ENCODE measurements at places on chromosomes 11 and 22.
A peak's percentile ranks its signal among the peaks of the same experiment; 100 is the strongest.

DNA sequence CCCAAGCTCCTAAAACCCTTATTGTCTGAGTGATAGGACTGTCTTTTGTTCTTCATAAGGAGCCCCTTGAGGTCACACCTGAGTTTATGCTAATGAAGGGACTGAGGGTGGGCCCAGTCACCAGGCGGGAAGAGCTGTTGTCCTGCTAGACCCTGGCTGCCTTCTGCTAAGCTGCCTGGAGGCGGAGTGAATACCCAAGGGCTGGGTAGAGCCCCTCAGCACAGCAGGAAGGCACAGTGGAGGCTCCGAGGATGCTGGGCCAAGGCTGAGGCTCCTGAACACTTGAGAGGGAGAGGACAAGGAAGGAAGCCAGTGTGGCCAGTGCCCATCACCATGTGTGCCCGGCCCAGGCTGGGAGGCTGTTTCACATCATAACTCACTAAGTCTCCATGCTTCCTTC is 4.8 kb upstream of the PHF21B start:
- no peak for DNase-seq

GRCh38 chr11:14975252-14975587 is 3.1 kb upstream of the CALCA start:
- DNase-seq, result no peak

DNA sequence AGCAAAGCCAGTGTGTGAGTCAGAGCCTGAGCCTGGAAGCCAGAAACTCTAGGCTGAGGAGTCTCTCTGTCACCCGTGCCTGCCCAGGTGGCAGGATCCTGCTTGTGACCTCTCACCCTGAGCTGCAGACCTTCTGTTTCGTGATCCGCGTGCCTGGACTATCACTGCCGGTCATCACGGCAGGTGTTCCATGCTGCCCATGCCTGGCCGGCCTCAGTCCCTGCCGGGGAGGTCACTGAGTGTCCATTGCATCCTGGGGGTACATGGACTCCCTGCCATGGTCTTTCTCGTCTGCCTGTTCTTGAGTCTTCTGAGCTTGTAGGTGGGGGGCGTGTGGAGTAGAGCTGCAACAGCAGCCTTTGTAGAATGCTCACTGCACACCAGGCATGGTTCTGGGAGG is 1032.4 kb downstream of the TBC1D22A start:
- DNase-seq, result no peak

DNA sequence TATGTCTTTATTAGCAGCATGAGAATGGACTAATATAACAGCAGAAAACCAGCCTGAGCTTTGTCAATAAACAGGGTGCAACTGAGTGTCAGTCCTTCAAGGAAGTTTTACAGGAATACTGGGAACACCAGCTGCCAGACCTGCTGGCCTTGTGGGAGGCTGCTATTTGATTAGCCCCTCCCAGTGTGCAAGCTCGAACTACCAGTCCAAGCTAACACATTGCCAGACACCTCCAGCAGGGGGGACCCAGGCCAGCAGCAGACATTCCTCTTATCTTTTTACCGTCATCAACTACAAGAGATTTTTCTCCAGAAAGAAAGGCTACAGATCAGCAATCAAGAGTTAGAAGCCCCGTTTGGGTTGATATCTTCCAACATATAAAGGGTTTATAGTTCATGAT is 942.8 kb upstream of the TENM4 start:
- no peak for DNase-seq

- DNase-seq, result no peak
Measured at GRCh38 chr11:60077981-60078380, 10.5 kb upstream of the MS4A2 start.

DNA sequence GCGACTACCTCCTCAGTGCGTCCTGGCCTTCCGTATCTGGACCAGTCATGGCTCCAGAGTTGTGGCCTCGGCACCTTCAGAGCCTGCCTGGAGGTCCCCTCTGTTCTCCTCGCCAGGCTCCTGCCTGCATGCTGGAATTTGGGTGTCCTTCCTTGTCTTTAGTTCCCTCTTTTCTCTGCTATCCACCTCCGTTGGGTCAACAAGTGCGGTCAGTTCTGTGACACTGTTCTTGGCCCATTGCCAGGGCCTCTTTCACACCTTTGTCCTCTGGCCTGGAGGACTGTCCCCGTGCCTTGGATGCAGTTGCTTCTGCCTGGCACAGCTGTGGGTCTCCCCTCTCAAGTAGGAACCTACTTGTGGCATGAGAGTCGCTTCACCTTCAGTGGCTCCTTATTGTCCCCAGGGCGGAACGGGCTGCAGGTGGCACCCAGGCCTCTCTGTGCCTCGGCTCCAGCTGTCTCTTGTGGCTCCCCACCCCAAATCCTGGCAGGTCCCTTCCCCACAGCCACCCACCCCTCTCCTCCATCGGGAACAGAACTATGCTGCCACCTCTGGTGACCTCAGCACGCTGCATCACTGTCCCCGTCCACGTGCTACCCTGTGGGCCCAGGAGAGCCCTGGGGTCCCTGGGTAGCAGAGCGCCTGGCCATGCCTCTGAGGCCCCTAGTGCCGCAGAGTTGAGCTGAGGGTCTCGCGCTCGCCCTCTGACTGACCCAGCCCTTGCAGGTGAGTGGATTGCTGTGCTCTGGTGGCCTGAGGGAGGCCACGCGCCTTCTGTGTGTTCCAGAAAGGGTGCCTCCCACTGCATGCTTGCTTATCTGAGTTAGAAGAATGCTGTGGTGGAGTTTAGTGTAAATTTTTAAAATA is 4.7 kb downstream of the DGCR8 start:
- DNase-seq, result peak; percentile 26

GRCh38 chr22:22342697-22343580 is 98.4 kb downstream of the VPREB1 start:
- DNase-seq, result peak; percentile 49

- peak; percentile 1 for DNase-seq
Measured at GRCh38 chr11:121767433-121767832, 314.7 kb upstream of the SORL1-AS1 start.

GRCh38 chr11:27039873-27040272 is 742 bp upstream of the BBOX1 start:
- DNase-seq, result no peak

DNA sequence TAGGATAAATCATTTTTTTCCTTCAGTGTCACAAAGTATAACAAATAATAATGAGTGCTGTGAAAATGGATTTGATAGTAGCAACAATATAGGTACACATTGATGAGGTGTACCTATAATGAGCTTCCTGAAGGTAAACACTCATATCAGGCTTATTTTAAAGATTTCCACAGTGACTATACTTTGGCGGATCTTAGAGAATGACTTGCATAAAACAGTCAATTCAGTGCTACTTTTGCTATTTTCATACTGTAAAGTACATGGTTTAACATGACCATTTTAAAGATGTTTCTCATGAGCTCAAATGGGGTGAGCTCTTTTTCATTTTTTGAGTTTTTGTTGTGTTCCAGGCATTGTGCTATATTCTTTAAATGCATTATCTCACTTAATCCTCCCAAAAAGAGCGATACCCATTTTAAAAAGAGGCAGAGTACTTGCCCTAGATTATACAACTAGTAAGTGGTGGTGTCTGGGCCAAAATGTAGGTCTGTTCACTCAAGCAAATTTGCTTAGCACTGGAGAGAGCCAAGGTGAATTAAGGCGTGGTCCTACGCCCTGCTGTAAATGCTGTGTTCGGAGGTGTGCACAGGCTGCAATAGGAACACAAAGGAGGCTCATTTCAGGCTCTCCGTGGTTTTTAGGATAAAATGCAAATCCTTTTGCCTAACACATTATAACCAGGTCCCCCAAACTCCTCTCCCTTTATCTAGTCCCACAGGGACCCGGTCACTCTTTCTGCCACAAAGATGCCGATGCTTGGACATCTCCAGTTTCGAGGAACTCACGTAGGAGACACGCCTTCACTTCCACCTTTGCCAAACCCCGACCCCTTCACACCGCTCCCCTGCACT is 617 bp upstream of the ALKBH3 start:
- no peak for DNase-seq

GRCh38 chr11:110251836-110252235 is 44.6 kb downstream of the RDX start:
- no peak for DNase-seq

DNA sequence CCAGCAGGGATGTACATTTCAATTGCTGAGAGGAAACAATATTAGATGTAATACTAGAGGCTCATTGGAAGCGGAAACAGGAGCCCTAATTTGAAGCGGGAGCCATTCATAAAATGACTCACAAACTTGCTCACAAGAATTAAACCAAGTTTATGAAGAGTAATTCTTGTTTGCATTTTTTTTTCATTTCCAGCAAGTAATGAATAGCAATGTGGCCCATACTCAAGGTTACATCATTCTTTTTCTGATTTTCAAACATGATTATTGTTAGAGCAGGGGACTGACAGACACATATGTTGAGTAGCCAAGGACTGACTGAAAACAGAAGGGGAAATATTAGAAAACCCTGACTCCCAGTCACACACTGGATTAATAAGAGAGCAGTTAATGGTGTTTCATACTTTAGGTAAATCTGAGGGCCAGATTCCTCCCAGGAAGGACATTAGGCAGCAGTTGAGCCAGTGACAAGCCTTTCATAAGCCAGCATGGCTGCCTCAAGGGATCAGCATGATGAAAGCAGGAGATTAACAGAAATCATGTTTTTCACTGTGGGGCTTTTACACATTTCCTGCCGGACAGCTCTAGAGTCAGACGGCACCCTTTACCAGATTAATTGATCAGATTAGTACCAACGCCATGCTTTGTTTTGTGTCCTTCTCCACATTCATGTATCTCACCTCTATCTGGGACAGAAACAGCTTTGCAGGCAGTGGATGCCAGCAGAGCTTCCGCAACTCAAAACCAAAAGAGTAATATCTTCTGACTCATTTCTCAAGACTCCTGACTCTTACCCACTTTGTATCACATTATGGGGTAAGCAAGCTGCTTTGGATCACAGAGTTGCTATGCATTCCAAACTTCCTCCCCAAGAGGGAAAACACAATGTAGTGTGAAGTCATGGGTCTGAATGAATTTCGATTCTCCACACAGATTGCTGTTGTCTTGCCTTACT is 831.6 kb downstream of the KCNA4 start:
- DNase-seq, result no peak

DNA sequence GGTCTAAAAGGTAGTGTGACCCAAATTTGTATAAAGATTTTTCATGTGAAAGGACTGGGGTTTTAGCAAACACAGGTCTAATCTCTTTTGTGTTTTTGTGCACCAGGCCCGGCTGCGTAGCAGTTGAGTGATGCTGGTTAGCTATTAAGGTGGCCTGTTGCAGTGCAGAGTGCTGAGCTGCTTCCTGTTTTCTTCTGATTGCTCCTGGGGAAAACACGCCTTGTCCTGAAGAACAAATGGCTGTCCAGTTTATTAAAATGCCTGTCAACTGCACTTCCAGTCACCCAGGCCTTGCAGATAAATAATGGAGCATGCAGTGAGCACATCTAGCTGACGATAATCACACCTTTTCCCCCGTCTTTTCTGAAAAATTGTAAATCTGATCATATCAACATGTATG is 1.8 kb downstream of the SRSF8 start:
- peak; percentile 90 for DNase-seq

GRCh38 chr11:125871391-125872137 is 15.9 kb upstream of the HYLS1 start:
- DNase-seq, result peak; percentile 28

DNA sequence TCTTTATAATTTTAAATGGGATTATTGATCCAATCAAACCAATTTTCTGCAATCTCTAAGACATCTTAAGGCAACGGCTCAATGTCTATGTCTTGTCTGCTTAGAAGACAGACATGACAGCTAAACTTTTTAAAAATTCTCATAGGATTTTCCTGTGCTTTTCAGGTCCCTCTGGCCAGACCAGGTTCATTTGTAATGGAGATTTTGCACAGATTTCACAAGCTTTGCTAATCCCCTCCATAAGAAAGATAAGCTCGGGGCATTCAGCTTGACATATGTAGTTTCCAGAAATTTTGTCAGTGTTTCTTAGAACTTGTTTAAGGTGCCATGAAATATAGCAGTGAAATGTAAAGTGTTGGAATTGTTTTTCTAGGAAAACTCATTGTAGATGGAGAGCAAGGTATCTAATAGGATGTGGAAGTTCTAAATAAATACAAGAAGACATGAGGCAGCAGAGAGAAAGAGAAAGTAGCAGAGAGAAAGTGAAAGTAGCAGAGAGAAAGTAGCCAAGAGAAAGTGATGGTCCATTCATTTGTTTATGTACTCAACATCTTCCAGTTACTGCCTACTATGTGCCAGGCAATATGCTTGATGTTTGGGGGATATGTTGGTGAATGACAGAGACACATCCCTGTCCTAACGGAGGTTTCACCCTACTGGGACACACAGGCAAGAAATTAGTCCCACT is 219.1 kb upstream of the ARHGAP42 start:
- no peak for DNase-seq

GRCh38 chr11:6040874-6041273 is 10.3 kb upstream of the OR56A1 start:
- no peak for DNase-seq

- DNase-seq, result no peak
Measured at GRCh38 chr22:35308480-35309021, 8.9 kb downstream of the TOM1 start.

DNA sequence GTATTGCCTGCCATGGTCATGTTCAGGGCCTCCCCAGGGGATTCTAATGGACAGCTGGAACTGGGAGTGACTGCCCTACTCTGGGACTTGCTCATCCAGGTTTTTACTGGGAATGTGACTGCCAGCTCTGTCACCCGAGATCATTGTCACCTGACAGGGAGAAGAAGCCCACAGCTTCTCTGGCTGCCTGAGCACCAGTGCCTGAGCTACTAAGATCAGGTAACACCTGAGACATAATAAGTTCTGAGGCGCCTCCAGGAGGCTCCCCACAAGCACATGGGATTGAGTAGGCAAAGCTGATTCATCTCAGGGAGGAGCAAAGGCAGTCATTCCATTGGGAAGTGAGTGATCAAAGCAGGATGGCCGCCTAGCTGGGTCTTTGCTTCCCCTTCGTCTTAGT is 84.2 kb upstream of the GALNT18 start:
- DNase-seq, result no peak

DNA sequence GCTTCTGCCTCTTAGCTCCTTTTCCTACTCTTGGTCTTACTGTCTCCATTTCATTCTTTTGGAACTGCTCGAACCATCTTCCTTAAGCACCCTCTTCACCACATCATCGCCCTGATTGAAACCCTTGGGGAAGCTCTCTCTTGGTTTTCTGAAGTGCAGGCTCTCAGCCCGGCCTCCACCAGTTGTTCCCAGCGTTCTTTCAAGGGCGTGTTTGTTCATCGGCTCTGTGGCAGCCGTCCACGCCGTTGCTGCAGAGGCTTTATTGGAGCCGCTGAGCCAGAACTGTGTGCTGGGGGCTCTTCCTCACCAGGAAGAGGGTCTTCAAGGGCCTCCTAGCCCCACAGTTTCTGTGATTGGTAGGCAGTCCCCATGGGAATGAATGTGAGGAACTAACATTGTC is 214.1 kb downstream of the TBC1D22A start:
- DNase-seq, result no peak

GRCh38 chr11:34086554-34087283 is 18.7 kb upstream of the NAT10 start:
- DNase-seq, result peak; percentile 61

GRCh38 chr11:70488171-70488703 is 89.9 kb downstream of the CTTN start:
- DNase-seq, result no peak

All from CD4-positive, alpha-beta T cell treated with Interferon alpha-2 for 1 hour (primary cell).